ENCODE measurements at places on chromosomes 1 and 21.

DNA sequence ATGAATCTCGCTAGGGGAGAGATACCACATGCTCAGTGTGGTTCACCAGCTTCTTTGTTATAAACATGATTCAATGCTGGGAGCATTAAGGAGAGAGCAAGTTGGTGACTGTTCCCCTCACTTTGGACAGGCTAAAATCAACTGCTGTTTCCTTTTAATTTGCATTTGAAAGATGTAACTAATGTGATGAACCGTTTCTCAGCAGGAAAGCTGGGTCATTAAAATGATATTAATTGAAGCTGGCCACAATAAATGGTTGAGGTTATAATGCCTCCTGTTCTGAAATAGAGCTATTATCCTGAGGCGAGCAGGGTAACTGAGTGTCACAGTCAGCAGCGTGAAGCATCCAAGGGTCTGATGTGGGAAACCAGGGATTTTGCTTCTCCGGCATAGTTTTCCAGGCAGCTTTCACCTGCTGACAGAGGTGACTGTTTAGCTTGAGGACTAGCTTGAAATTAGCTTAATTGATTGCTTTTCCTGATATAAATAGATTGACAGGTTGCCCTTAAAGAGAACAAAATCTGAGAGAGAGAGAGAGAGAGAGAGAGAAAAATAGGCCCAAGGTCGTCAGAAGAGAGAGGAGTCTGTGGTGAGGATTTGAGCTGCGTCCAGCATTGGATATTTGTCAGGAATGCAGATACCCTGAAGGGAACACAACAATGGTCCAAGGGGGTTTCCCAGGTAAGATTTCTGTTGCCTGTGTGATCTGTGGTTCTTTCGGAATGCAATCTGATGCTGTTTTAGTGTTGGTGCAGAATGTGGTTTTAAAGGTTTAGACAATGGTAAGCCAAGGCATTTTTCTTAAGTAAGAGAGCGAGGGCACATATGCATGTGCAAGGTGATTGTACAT lies 209.7 kb downstream of the PATJ start:
- no peak for DNase-seq

- DNase-seq: no peak
Observed at GRCh38 chr1:165712764-165713163, 14.4 kb upstream of the ALDH9A1 start.

GRCh38 chr1:94713472-94714141 lies 106.5 kb upstream of the SLC44A3 start:
- no peak for DNase-seq

- no peak for DNase-seq
Observed at GRCh38 chr1:42691157-42691498, 8.9 kb downstream of the YBX1 start.

- no peak for DNase-seq
Observed at GRCh38 chr1:45979074-45979777, 153.2 kb downstream of the PIK3R3 start.

DNA sequence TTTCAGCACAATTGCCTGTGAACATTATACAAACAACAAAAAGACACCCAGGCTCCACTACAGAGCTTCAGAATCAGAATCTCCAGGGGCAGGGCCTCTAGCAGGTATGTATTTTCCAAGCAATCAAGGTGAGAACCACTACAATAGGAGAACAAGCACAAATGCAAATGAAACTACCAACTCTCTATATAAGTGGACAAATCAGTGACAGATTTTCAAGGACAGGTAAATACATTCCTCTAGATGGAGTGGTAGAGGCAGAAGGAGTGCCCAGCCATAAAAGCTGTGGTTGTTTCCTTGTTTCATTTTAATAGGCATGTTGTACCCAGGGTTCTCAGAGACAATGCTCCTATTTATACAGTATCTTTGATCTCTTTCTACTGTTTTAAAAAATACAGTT lies 20.1 kb upstream of the CCDC17 start:
- DNase-seq: no peak

GRCh38 chr21:45598666-45599065 lies 44.9 kb upstream of the PCBP3 start:
- DNase-seq: no peak

DNA sequence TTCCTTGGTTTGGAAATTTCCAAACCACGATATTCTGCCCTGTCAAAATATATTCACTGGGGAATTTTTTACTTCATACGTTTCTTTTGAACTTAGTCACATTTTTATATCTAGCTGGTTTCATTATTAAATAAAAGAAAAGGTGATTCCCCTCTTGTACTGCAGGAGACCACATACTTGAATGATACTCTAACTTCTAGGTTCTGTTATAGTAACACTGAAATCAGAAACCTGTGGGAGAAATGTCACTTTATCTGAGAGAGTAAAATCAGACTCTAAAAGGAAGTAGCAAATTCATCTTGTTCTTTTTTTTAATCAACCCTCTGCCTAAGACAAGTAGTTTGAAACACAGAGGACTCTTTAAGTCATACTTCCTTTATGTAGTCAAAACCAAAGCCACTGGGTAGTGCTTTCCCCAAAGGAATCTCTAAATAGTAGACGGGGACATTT lies 34.4 kb downstream of the MRPL39 start:
- no peak for DNase-seq

- no peak for DNase-seq
Observed at GRCh38 chr1:98048751-98049325, 128.0 kb upstream of the DPYD start.

- DNase-seq: no peak
Observed at GRCh38 chr1:52947490-52947889, 20.4 kb downstream of the SCP2 start.

DNA sequence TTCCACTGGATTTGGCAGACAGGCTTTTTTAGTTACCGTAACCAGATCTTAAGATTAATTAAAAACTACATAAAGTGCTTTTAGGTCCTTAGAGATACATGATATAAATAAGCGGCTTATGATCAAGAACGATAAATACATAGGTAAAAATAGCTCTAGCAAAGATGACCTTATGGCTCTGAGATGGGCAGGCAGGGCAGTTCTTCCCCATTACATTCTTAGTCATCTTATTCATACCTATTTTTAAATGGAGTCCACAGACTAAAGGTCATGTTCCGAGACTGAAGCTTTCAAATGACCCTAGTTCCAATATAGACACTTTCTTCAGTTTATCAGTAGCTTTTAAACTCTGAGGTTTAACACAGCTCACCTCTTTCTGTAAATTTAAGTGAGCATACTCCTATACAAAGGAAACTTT lies 4.3 kb downstream of the MCL1 start:
- no peak for DNase-seq

- no peak for DNase-seq
Observed at GRCh38 chr1:154623358-154623757, 15.4 kb upstream of the ADAR start.

- DNase-seq: no peak
Observed at GRCh38 chr1:161885003-161885402, 118.9 kb downstream of the ATF6 start.

- DNase-seq: no peak
Observed at GRCh38 chr1:114218361-114219171, 64.9 kb upstream of the SYT6 start.

DNA sequence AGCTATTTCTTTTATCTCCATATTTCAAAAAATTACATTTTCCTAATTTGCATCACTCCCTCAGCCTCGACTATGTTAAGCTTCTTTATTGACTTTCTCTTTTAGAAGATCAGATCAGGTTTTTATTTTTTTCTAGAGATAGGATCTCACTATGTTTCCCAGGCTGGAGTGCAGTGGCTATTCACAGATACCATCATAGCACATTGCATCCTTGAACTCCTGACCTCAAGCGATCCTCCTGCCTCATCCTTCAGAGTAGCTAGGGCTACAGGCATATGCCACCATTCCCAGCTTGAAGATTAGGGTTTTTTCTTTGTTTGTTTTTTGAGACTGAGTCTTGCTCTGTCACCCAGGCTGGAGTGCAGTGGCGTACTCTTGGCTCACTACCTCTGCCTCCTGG lies 20.1 kb downstream of the UCK2 start:
- DNase-seq: no peak

- no peak for DNase-seq
Observed at GRCh38 chr1:11187494-11187893, 1.7 kb upstream of the ANGPTL7 start.

- DNase-seq: no peak
Observed at GRCh38 chr1:17075470-17076255, 21.8 kb upstream of the SDHB start.

DNA sequence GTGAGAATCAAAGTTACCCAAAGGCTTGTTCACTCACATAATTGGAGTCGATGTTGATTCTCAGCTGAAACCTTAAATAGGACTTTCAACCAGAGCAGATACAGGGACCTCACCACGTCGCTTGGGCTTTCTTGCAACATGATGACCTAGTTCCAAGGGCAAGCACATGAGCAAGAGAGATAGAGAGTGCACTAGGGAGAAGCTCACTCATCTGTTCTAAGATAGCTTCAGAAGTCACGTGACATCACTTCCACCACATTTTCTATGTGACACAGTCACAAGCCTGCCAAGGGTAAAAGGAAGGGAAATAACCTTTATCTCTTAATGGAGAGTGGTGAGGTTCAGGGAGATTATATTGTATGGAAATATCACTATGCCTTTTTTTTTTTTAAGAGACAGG lies 470.1 kb upstream of the PLXNA2 start:
- DNase-seq: no peak

DNA sequence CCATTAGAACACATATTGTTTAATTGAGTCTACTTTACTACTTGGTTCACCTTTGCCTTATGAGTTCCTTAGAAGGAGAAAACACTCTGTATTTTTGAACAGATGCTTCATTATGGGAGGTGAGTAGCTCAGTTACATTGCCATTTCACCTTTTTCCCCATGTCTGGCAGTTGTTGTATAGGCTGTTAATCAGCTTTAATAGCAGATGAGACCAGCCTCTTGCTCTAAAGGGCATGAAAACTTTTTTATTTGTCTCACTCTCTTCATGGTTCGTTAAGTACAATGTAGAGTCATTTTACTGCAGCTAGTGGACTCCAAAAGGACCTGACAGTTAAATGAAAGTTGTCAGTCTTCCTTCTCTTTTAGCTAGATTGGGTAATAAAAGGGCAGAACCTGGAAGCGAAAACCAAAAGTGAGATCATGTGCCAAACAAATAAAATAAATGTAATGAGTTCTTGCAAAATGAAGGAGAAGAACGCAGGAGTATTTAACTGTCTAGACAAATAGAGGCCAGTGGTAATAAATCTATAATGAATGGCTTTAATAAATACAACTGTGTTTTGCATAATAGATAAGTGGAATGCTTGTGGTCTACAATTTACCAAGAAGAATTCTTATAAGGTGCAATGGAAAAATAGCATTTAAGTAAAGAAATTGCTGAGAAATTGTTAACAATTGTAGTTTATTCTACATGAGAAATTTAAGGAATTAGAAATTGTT lies 180.0 kb upstream of the NEGR1 start:
- no peak for DNase-seq

DNA sequence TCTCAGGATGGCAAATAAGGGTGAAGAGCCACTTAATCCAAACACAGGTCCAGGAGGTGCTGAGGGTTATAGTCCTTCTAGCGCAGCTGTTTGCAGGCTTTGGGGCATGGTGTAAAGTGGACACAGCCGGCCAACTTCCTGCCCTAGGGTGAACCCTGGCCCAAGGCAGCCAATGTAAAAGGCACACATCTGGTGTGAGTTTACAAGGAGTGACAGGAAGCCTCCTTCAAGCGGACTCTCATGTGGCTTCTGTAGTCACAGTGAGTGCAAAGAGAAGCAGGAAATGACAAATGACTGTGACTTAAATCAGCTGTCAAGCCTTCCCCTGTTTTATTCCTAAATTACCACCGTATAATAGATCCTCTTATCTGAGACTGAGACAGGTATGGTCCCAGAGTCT lies 213.0 kb downstream of the CRB1 start:
- no peak for DNase-seq

GRCh38 chr1:17874231-17874630 lies 119.1 kb downstream of the ACTL8 start:
- no peak for DNase-seq

GRCh38 chr1:3539707-3540425 lies 71.4 kb downstream of the MEGF6 start:
- DNase-seq: no peak

DNA sequence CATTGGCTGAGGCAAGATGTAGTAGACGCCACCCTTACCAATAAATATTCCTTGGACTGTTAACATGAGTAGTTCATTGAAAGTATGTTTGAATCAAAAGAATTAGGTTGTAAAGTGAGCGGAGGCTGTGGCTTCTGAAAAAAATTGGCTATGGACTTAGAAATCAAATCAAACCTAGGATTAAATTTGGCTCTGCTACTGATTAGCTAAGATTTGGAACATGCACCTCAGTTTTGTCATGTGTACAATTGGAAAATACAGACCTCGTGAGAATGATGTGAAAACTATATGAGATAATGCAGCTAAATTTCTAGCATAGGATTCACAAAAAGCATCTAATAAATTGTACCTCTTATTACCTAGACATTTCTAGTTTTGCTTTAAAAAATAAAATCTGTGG lies 85.3 kb upstream of the USP25 start:
- DNase-seq: no peak

GRCh38 chr1:66415866-66416265 lies 118.1 kb upstream of the SGIP1 start:
- DNase-seq: no peak

DNA sequence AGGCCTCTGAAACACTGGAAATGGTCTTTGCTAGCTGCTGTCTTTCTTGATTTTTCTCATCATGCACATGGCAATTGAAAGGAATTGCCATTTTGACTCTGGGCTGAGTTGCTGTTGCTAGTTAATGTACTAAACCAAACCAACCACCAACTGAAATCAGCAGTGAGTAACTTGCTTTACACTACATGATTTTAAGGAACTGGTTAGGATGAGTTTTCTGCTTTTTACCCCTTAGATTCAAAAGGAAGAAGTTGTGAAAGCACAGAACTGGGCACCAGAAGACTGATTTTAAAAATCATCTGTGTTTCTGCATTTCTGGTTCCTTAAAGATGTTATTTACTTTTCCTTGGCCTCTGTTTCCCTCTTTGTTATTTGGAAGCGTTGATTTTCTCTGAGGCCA lies 361.9 kb downstream of the HLX start:
- no peak for DNase-seq

GRCh38 chr1:222171005-222171404 lies 376.9 kb downstream of the HHIPL2 start:
- DNase-seq: no peak

GRCh38 chr1:209742409-209743144 lies 13.3 kb upstream of the TRAF3IP3 start:
- DNase-seq: no peak

DNA sequence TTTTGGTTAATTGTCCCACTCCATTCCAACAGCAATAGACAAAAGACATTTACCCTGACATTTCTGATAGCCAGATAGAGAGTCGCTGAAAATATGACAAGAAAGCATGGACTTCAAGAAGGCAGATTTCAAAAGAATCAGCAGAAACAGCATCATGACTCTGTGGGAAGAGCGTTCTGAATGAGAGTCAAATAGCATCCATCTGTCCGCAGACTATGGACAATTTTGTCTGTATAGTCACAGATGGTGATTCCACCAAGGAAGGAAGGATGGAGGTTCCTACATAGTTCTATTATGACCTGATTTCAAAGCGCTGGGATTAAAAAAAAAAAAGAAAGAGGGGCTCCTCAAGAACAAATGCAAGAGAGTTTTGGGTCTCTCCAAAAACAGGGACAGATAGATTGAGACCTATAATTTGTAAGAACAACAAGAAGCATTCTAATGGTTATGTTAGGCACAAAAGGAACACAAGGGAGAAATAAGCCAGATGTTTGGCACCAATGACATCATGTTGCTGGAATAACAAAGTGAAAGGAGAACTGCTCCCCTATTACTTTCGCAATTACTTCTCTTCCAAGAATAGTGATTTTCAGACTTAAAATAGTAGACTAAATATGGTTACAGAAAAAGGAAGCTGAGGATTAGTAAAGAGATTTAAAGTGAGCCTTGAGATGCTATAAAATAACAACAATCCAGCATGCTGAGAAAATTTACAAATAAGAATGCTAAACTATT lies 28.5 kb downstream of the NIBAN1 start:
- DNase-seq: no peak
